Right renal pelvis (tissue), 4 donors: ENCODE measurements at places on chromosomes 16 and 17. TPM values are rescaled to one million over a fixed set of nuclear protein-coding genes. Genes with fewer than 3 reads are reported as not detected.

DNA sequence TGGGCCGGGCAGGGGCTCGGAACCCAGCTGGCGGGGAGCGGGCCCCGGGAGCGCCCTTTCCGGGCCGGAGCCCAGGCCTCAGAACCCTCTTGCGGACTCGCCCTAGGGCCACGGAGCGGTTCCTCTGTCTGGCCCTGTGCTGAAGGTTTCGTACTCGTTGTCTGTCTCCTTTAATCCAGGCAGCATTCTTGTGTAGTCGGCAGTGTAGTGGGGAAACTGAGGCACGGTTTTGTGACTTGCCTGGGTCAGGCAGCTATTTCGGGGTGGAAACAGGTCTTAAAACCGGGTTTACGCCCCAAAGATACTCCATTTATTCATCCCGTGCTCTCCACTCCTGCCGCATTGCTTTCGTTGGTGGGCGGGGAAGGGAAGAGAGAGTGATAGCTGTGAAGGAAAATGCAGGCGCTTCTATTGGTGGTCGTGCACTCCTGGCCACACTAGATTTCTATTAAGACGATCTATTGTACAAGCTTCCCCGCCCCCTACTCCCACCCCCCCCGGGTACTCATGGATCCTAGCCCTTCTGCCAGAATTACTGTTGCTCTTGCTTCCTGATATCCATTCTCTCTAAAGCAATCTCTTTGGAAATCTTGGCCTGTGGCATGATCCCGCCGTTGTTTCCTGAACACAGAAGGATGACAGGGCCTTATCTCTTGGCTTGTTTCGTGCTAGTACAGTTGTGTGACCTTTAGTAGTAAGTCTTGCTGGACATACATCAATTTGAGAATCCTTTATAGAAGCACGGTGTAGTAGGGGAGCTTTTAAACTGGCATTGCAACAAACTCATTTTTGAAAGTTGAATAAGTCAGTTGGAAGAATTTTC is 751 bp downstream of the DCAF7 start:
- DNase-seq = no peak

GRCh38 chr17:35653619-35654361 is 66.7 kb downstream of the AP2B1 start:
- no peak for DNase-seq

DNA sequence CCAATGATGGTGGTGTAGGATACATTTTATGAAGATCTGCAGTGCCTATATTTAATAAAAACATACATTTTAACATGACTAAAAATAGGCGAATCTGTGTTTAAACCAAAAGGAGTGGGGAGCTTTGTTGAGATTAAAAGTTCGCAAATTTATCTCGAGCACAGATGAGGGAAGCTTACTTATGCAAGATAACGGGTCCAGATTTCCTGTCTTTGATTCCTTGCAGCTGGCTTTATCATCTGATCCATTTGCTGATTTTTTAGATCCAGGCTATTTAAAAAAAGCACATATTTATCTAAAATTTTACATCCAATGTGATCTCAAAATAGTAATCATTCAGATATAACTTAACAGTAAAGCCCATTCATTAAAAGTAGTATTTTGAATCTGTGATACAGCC is 57.0 kb upstream of the INTS2 start:
- no peak for DNase-seq

- no peak for DNase-seq
Observed at GRCh38 chr16:55495616-55496289, 13.1 kb upstream of the LPCAT2 start.

DNA sequence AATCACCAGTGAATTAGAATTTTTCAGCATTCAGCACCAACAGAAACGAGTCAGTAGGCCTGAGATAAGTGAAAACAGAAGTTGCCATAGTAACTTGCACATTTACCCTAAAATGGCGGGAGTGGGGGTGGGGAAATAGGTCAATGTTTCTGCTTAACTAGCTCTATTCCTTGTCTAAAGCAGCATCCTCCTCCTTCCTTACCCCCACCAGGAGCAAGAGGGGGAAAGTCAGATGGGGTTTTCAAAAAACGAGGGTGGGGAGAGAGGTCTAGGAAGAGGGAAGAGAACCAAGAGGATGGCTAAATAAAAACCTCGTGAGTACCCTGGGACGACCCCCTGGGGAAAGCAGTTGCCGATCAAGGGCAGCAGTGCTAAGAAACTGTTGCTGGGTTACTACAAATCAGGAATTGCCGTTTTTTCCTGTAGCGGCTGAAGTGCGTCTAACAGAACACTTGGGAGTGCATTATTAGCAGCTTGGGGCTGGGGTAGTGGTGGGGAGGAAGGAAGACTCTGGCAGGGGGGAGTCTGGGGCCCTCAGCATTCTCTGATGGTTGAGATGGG is 34.4 kb upstream of the MNT start:
- no peak for DNase-seq

DNA sequence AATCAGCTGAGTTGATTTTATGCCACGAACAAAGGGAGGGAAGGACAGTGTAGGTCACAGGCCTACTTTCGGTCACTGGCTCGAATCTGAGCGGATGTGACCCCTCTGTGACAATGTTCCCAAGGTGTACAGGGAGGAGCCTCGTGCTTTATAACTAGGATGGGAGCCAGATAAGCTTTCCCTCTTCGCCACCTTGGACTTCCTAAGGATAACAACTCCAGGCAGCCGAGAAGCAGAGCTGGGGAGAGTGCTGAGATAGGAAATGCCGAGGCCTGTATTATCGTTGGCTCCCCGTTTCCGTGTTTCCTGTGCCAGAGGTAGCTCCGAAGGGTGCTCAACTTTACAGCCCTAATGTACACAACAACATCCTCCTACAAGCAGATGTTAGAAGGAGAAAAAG is 217.8 kb upstream of the IRX3 start:
- DNase-seq = no peak

DNA sequence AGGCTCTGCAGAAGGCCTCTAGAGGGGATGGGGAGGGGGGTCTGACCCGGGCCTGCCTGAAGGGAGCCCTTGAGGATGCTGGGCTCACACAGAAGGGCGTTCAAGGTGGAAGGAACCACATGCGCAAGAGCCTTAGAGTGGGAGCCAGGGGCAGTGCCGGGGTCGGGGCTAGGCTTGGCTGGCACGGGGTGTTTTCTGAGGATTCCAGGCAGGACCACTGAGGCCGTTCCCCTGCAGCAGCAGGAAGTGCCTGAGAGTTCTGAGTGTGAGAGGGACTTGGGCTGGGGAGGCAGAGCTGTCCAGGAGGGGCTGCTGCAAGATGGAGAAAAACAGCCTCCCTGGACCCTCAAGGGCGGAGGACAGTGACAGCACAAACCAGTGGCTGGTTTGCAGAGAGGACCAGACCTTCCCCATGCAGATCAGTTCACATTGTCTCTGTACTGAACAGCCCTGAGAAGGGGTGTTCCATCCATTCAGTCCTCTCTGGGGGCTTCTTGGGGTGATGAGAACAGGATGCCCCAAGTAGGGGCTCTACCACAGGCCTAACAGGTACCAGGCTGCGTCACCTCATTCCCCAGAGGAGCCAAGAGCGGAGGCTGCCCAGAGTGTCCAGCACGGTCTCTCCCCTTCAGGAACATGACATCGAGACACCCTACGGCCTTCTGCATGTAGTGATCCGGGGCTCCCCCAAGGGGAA is 3.4 kb downstream of the NDRG4 start:
- no peak for DNase-seq

KRT13 gene
- polyA plus RNA-seq = 0.44 TPM

DNA sequence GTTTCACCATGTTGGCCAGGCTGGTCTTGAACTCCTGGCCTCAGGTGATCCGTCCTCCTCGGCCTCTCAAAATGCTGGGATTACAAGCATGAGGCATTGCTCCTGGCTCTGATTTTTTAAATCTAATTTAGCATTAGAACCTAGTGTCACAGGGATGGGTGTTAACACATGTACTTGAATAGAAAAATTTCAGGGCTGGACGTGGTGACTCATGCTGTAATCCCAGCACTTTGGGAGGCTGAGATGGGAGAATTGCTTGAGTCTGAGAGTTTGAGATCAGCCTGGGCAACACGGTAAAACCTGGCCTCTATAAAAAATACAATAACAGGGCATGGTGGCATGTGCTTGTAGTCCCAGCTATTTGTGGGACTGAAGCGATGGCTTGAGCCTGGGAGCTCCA is 6.0 kb upstream of the RNF135 start:
- DNase-seq = no peak

DNA sequence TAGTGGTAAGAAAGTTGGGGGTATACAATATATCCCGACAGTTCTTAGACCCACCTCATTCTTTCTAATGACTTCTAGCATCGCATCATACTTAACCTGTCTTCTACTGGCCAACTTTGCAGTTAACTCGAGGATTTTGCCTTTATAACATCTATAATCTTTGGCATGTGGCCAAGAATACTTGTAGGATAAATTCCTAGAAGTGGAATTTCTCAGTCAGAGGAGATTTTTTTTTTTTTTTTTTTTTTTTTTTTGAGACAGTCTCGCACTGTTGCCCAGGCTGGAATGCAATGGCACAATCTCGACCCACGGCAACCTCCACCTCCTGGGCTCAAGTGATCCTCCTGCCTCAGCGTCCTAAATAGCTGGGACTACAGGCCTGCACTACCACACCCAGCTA is 253.5 kb downstream of the MRTFB start:
- DNase-seq = no peak

ZNF747 gene
- polyA plus RNA-seq = 10.6 TPM

NOTUM gene
- polyA plus RNA-seq = 3.7 TPM

KRT14 gene
- 0.44 TPM for polyA plus RNA-seq

OTOP3 gene
- polyA plus RNA-seq = not detected

GRCh38 chr16:12462426-12463280 is 341.0 kb downstream of the CPPED1 start:
- DNase-seq = no peak
